ENCODE measurements at places on chromosomes 2 and 18. TPM values are rescaled to one million over a fixed set of nuclear protein-coding genes. Genes with fewer than 3 reads are reported as not detected.

TACR1 gene
- not detected for total RNA-seq

BIRC6 gene
- 103 TPM for total RNA-seq

MORN2 gene
- total RNA-seq, result 1.3 TPM

RANBP2 gene
- 51.1 TPM for total RNA-seq

ARHGAP25 gene
- 132 TPM for total RNA-seq

ARHGAP28 gene
- total RNA-seq, result not detected

XIRP2 gene
- not detected for total RNA-seq

DNA sequence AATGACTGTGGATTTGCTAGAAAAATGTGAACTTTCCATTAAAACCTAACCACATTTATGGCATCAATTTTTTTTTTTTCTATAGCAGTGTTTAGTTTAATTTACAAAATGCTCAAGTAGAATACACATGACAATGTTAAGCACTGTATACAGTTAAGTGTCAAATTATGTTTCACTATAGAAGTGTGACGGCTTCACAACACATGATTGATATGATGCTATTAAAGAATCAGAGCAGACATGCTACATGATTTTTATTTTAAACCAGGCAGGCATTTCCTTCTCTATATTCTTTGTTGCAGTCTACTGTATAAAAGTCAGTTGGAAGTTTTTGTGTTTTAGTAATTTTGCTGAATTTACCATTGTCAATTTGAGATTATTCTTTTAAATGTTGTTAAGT lies 43.6 kb downstream of the PROKR1 start:
- DNase-seq, result no peak

DNA sequence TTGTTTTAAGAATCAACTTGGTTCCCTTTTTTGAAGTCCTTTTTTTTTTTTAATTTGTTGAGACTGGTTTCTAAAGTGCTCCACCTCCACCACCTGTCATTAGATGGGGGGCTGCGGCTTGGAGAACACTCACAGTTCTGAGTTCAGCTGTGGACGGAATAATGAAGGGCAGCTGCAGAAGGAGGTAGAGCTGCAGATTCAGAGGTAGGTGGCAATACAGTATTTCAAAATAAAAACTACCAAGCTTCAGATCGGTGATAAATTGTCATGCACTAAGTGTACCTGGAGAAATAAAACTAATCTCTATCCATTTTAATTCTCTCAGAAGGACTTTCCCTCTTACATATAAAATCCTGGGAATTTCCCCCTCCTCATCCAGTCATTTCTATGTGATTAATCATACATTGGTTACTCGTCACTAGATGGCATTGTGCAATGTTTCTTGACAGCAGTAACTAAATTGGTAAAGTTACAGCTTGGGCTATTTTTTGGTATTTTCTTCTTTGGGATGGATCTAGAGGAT lies 81.1 kb upstream of the SLC39A10 start:
- no peak for DNase-seq

DNA sequence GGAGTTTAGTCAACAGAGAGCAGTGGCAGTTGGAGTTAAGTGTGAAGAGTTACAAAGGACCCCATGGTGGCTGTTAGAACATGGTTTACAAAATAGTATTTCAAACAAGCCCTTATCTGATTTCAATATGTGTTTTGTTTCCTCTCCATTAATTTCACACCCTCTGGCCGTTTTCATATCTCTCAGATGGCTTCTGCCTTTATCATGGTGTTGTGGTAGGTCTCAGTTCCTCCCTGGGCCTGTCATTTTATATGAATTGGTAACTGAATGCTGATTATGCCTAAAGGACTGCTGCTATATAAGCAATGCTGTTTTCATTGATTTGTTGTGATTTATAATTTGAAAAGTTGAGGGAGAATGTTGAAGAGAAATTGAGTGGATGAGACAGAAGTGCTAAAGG lies 686.7 kb downstream of the NYAP2 start:
- no peak for DNase-seq

DNA sequence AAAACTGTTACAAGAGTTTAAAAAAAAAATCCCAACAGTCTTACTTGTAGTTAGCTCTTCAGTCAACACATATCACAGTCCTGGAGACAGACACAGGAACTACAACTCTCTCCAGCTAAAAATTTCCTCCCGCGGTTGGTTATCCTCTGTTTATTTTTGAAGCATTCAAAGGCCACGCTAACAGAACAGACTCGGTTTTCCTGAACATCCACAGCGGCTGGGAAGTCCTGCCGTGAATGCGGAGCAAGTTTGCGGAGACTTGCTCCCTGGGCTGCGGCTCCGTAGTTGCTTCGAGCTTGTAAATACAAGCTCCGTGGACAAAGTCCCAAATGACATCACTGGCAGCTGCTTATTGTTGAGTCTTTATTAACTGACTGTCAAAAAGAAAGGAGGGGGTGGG lies at the start of gene NCKAP5:
Gene NCKAP5 (minus strand): TSS at position 292 of the 400 bp plus-strand sequence. CDS start 50,937 bp downstream, outside the sequence.
- DNase-seq, result no peak

- no peak for DNase-seq
Measured at GRCh38 chr2:213167271-213167930, 16.0 kb upstream of the IKZF2 start.

DNA sequence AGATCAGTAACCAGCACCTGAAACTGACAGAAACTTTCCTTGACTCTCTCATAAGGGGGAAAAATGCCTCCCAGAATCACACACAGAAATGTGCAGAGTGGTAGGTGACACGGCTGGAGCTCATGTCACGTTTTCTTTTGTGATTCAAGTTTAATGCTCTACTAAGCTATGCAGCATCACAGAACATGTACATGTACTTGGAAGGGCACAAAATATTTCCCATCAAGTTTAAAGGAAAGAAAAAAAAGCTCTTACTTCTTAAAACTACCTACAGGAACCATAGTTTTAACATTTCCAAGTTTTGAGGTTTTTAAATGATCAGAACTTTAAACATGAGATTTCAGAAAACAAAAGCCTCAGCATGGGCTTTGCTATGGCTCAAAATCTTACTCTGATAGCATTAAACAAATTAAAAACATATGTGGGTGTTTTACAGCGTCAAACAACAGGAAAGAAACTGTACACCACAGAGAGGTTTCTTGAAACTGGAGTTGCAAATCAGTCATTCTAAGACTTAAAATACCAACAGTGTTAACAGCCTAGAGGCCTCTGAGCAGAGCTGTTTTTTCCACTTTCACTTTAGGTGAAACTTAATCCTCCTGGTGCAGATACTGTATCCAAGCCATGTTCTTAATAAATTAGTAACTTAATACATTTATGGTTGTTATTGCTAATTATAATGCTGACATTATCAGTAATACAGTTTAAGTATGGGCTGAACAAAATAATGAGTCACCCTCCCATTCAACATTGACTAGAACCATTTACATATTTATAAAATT lies 30.1 kb downstream of the MBP start:
- DNase-seq, result no peak

DNA sequence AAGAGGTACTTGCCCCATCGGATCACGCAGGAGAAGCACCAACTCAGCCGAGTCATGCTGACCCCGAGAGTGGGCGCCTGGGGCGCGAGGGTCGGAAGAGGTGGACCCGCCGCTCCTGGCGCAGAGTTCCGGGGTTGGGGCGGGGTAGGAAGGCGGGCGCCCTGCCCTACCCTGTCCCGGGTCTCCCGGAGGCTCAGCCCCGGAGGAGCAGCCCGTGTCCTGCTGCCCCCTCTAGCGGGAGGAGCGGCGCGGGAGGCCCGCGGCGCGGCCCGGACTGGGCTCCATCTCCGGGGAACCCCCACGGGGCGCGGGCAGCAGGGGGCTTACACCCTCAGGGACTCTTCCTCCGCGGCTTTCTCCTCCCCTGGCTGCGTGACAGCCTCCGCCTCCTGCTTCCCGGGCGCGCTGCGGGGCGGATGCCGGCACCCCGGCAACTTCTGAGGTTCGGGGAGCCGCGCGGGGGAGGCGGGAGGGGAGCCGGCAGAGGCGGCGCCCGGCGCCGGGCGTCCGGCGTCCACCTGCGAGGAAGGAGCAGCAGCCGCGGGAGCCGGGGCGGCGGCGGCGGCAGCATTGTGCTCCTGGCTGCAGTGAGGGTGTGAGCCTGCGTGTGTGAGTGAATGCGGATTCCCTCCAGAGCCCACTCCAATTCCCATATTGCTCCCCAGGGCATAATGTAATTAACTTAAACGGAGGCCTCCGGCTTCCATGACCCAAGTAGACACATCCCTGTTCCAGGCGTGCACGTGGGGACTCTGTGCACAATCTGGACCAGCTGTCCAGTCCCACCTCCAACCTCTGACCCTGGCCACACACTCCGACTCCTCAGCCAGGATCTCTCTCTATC lies 7.6 kb upstream of the TNS1 start:
- DNase-seq, result peak; percentile 33

GRCh38 chr2:168156661-168157060 lies 90.7 kb downstream of the STK39 start:
- no peak for DNase-seq

DNA sequence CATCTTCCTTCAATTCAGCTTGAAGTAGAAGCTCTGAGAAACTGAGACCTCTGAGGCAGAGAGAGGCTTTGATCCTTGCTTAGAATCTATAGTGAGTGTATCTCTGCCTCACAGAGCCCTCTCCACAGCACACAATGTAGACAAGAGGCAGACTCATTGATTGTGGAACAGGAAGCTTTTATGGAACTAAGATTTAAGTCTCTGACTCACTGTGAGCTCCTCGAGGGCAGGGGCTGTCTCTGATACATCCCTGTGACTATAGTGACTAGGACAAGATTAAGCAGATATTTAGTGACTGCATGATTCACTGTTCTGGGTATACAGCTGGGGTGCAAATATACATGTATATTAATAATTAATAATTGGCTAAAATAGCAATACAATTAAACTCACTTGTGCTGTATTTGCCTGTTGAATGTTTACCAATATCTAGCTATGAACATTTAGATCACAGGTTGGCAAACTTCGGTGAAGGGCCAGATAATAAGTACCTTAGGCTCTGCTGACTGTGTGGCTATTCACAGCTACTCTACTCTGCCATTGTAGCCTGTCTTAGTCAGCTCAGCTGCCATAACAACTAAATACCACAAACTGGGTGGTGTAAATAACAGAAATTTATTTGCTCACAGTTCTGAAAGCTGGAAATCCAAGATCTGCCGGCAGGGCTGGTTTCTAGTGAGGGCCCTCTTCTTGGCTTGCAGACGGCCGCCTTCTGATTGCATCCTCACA lies 54.4 kb downstream of the ARHGEF4 start:
- DNase-seq, result no peak

DNA sequence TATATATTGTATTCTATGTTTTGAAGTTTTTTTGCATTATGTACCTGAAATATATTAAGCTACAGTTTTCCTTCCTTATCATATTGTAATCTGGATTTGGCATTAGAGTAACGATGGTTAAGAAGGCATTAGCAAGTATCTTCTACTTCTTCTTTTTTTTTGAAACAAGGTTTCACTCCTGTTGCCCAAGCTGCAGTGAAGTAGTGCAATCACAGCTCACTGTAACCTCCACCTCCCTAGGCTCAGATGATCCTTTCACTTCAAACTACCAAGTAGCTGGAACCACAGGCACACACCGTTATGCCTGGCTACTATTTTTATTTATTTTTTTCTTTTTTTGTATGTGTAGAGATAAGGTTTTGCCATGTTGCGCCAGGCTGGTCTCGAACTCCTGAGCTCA lies 201.1 kb downstream of the ZNF804A start:
- DNase-seq, result no peak

GRCh38 chr2:3192281-3192818 lies 185.3 kb downstream of the EIPR1 start:
- no peak for DNase-seq

DNA sequence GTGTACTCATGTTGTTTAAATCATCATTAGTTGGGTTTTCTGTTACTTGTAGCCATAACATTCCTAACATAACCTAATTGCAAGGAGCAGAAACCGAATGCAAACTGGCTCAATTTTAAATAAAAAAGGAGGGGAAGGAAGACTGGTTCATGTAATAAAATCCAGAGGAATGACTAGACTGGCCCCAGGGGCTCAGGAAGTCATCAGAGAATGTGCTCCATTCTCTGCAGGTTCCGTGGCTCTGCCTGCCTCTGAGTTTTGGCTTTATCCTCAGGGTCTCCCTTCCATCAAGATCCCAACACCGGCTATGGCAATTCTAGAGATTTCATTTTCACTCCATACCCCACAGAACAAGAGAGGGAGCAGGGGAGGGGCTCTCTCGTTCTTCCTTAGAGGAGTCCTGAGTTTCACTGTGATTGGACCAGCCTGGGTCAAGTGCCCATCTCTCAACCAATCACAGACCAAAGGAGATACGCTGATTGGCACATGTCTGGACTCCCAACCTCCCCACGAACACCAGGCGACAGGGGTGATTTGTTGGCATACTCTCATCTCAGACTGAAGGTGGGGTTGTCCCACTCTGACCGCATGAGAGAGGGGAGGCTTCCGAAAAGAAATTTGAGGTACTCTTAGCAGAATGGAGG lies 64.8 kb downstream of the NPPC start:
- no peak for DNase-seq

GRCh38 chr2:178892751-178893625 lies 85.8 kb upstream of the TTN start:
- DNase-seq, result no peak

Measured in activated CD4-positive, alpha-beta memory T cell treated with anti-CD3 and anti-CD28 coated beads, Interleukin-2, amount 10 ng/mL, durations not matched to agents 7 days and 5 days (primary cell).